ENCODE measurements at places on chromosomes 3 and 15. TPM values are rescaled to one million over a fixed set of nuclear protein-coding genes. Genes with fewer than 3 reads are reported as not detected.

DNA sequence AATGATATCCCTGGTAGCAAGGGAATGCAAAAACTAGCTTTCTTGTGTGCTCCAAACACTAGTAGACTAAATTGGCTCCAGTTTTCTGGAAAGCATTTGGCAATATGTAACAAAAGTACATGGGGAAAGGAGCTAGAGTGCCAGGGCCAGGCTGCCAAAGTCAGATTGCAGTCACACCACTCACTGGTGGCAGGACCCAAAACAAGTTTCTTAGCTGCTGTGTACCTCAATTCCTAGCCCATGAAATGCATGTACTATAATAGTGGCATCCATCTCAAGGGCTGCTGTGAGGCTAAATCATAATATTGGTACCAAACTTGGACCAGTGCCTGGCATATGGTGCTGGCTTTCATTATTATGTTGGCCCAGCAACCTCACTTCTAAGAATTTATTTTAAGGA, 49.3 kb downstream of the CLDN18 start:
- peak; percentile 41 for DNase-seq

DNA sequence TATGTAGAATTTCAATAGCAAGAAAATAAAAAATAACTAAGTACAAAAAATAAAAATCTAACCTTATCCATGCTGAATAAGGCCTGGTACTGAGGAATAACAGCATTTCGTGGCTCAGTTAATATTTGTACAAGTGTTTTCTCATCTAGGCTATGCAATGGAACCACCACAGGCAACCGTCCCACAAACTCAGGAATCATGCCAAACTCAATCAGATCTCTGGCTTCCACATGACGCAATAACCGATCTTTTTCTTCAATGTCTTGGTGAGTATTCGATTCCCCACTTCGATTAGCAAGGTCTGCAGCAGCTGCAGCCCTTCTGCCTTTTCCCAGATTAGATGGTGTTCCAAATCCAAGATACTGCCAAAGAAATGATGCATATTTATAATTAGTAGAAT, 21.1 kb upstream of the PDCD7 start:
- no peak for DNase-seq

DNA sequence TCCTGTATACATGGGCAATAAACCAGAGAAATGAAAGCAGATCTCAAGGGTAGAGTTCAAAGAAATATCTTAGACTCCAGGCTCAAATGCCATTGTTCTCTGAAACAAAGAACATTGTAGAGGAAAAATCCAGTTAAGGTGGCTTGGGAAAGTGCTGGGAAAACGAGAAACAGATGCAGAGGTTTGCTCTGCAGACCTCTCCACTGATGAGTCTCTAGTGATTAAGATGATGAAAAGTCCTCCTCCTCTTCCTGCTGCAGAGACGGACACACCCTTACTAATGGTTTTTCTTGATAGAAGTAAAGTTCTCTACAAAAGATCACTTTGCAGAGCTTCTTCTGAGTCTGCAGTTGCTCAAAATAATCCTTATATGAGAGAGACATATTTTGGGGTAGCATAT, 264.7 kb downstream of the GABRG3 start:
- no peak for DNase-seq

GRCh38 chr3:15289661-15290060, 42.7 kb downstream of the SH3BP5 start:
- DNase-seq = no peak

DNA sequence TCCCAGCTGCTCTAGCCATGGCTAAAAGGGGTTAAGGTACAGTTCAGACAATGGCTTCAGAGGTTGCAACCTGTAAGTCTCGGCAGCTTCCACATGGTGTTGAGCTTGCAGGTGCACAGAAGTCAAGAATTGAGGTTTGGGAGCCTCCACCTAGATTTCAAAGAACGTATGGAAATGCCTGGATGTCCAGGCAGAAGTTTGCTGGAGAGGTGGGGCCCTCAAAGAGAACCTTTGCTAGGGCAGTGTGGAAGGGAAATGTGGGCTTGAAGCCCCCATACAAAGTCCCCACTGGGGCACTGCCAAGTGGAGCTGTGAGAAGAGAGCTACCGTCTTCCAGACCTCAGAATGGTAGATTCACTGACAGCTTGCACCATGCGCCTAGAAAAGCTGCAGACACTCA, 73.7 kb downstream of the STT3B start:
- DNase-seq = no peak

DNA sequence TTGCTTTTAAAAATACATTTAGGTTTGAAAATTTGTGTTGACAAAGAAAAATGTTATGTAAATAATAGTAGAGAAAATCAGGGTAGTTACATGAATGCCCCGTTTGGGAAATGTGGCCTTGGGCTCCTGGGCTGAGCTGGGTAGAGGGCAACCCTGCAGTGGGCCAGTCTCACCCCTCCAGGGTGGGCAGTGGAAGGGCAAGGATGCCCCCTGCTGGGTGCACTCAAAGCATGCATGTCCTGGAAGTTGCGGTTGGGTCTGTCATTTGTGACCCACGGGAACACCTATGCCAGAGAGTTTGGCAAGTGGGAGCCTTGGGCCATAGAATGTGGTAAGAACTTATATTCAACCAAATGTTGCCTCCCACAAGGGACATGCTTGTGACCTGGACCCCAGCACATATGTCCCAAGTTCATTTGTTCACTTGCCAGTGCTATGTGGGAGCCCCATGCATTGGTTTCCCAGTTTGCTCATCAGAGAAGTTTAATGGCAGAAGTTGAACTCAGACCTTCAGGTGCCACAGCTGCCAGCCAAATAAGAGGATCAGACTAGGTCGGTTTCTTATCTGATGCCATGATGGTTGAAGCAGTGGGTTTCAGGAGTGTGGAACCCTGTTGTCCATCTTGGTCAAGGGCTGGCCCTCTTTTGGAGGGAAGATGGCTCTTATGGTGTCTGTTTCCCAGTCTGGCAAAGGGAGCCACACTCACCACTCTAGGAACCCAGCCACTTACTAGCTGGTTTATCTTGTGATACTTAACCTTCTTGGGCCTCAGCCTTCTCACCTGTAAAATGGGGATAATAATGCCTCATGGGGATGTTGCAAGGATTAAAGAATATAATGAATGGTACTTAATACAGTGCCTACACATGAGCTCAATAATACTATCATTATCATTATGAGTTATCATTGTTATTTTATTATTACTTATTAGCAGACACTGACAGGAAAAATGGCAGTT, 2.5 kb upstream of the PLCB2 start:
- DNase-seq = no peak

DNA sequence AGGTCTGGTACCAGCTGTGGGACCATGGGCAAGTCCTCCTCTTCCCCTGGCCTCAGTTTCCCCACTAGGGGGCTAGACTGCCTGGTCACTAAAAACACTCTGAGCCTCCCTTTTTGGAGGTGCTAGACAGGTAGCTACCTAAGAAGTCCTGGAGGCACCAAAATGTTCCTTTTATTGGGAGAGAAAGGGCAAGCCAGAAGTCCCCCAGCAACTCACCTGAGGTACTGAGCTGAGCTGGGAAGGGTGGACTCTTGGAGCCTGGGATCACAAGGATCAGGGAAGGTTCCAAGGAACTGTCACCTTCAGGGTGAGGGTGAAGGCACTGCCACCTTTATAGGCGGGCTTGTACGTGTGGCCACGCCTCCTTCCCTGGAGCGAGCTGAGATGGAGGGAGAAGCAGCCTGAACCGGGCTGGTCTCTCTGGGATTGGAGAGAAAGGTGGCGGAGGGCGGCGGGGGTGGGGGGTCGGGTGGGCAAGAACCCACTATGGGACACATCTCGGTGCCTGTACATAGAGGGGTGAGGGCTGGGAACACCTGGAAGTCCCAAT, at the start of gene CYP1A1:
TSS of gene CYP1A1 (minus strand) at position 304 of the 550 bp plus-strand sequence. CDS start 2,431 bp downstream, outside the sequence.
- DNase-seq = no peak

DNA sequence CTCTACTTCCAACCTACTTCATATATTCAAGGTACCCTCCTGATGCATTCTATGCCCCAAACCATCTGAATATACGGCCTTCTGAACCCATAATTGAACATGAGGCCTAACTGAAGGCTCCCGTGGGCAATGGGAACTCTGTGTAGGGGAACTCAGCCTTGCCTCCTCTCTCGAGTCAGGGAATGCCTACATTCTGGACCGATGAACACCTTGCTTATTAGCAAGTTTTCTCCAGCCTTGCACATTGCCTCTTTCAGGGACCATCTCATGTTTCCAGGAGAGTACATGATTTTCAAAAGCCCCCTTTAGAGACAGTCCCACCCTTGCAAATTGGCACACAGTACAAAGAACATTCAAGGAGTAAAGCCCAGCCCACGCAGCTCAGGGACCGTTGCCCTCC, 26.3 kb upstream of the GALNT15 start:
- DNase-seq = no peak

DNA sequence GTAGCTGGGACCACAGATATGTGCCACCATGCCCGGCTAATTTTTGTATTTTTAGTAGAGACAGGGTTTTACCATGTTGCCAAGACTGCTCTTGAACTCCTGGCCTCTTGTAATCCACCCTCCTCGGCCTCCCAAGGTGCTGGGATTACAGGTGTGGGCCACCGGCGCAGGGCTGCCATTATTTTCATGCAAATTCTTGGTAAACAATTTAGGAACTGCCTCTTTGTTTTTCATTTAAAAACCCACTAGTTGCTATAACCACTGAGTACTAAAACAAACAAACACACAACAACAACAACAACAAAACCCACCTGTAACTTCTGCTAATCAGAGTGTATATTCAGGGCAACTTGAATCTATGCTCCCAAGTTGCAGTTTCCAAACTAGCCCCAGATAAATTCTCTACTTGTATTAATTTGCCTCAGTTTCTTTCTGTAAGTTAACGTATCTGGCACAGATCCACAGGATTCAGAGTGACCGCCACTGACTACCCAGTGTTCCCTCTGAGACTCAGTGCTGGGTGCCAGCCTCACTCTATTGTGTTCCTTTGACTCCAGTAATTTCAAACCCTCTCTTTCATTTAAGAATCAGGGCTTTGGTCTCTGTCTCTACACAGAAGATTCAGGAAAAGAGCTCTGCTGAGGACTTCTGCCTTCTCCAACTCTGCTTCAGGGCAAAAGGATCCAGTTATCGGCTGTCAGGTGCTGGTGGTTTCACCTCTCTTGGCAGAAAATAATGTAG, 18.6 kb upstream of the ZNF710 start:
- DNase-seq = no peak

GRCh38 chr3:52986049-52986448, 59.8 kb downstream of the SFMBT1 start:
- DNase-seq = no peak

- no peak for DNase-seq
Measured at GRCh38 chr3:27310688-27311087, 58.5 kb downstream of the NEK10 start.

GRCh38 chr3:183252973-183253527, at the start of gene B3GNT5:
Gene B3GNT5 (plus strand): TSS chr3:183253253. CDS start chr3:183269799, 16,546 bp downstream.
- no peak for DNase-seq

DNA sequence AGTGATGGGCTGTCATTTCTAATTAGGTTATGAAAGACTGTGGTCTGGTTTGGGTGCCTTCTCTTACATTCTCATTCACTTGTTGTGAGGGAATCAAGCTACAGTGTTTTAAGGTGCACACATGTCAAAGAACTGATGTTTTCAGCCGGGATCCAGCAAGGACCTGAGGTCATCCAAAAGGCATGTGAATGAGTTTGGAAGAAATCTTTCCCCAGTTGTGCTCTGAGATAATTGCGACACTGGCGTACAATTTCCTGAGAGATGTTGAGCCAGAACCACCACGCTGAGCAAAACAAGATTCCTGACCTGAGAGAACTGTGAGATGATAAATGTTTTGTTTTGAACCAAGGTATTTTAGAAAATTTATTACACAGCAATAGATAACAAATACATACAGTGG, 295.3 kb upstream of the SLITRK3 start:
- peak; percentile 49 for DNase-seq

DNA sequence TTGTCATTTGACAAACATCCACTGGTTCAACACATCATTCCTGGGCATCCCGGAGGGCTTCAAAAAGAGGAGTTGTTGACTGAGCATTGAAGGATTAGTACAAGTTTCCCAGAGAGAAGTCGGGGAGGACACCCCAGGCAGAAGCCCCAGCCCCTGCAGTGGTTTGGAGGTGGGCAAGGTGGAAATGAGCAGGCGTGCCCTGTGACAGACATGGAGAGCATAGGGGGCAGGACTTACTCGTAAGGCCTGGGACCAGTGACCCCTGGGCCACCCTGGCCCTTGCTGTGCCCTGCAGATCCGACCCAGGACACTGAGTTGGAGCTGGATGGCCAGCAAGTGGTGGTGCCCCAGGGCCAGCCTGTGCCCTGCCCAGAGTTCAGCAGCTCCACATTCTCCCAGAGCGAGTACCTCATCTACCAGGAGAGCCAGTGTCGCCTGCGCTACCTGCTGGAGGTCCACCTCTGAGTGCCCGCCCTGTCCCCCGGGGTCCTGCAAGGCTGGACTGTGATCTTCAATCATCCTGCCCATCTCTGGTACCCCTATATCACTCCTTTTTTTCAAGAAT, 5.9 kb downstream of the PARP3 start:
- DNase-seq = no peak

- DNase-seq = no peak
Measured at GRCh38 chr3:48187579-48188265, 495 bp downstream of the CDC25A start.

DNA sequence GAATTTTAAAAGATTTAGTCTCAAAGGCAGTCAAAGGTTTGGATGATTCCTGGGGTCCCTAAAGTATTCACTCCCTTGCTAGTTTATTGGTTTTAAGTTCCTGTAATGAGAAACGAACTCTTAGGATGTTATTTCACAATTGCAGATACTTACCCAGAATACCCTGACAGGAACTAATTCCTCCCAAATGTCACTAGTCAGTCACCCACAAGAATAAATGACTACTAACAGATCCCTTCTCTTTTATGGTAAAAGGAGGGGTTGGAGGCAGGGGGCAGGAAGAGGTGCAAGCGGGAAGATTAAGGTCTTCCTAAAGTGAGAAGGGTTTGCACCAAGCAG, 174.2 kb upstream of the SLC2A2 start:
- no peak for DNase-seq

DNA sequence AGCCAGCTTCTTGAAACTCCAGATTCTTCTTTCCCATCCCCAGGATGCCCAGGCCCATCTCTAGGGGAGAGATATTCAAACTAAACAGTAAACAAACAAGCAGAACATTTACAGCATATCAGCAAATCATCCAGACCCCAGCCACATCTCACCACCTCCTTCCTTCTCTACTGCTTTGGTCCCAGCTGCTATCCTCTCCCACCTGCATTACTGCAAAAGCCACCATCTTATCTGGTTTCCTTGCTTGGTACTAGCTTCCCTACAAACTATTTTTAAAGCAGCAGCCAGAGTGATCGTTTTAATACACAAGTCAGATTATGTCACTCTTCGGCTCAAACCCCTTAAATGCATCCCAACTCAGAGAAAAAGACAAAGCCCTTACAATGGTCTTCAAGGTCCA, 4.8 kb downstream of the LYSMD2 start:
- no peak for DNase-seq

The DNAH1 gene
- polyA plus RNA-seq = 3.7 TPM

The FAM3D gene
- not detected for polyA plus RNA-seq

The DHX30 gene
- polyA plus RNA-seq = 38.1 TPM

The GOLGA6L26 gene
- polyA plus RNA-seq = not detected

The GABRR3 gene
- not detected for polyA plus RNA-seq

The SCN11A gene
- polyA plus RNA-seq = 1.2 TPM

The LYSMD4 gene
- 9.1 TPM for polyA plus RNA-seq

The PIF1 gene
- polyA plus RNA-seq = 4.3 TPM

The ZNF385D gene
- 26.4 TPM for polyA plus RNA-seq

The ATP2B2 gene
- 3.9 TPM for polyA plus RNA-seq

Measured in muscle of back (tissue), 13 donors.